Stomach (tissue), 19 donors: ENCODE measurements at places on chromosomes 5 and 9. TPM values are rescaled to one million over a fixed set of nuclear protein-coding genes. Genes with fewer than 3 reads are reported as not detected.

SLCO4C1 gene
- total RNA-seq: 0.73 TPM

MEGF10 gene
- total RNA-seq: not detected

DNA sequence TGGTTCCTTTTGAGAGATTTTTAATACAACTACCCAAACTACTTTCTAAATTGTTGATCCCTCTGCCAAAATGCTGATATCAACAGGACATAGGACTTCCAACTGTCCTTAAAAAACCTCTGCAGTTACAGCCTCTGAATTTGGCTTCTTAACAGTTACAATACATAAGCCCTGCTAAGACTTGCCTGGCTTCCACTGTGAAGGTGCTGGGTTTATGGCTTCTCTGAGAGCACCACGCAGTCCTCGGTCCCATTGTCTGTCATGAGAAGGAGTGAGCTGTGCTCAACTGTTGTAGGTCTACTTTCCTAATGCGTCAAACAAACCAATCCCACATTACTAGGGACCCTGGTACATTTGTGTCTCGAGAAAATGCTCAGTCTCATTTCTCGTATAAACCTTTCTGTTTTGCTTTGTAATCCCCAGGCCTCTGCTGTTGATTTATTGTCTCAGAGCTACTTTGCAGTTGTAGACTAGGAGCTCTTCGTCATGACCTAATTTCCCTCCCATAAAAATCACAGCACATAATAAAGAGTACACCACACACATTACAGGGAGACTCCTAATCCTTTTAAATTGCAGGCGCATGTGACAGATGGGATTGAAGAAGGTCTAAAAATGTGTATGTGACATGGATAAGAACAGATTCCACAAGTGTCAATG, 274.9 kb downstream of the NR3C1 start:
- no peak for DNase-seq
- H3K27ac ChIP-seq: peak overlapping the region; percentile 53
- H3K4me1 ChIP-seq: peaks cover 50% of the 10 kb centered on the region
- H3K36me3 ChIP-seq: no peaks in the 10 kb centered on the region

- no peak overlapping the region for H3K27ac ChIP-seq
- H3K4me3 ChIP-seq: no peak overlapping the region
- no peaks in the 10 kb centered on the region for H3K27me3 ChIP-seq
- H3K36me3 ChIP-seq: no peaks in the 10 kb centered on the region
Observed at GRCh38 chr5:11037080-11037479, 276.0 kb upstream of the DAP start.

- H3K36me3 ChIP-seq: no peaks in the 10 kb centered on the region
- DNase-seq: no peak
- no peaks in the 10 kb centered on the region for H3K27me3 ChIP-seq
- peaks cover 8% of the 10 kb centered on the region for H3K4me1 ChIP-seq
- H3K4me3 ChIP-seq: no peak overlapping the region
Observed at GRCh38 chr9:27495480-27496134, 28.5 kb upstream of the IFNK start.

GRCh38 chr9:70257502-70257901, 1.3 kb upstream of the SMC5 start:
- peak overlapping the region; percentile 80 for H3K4me3 ChIP-seq
- peak; percentile 21 for DNase-seq
- peak overlapping the region; percentile 94 for H3K27ac ChIP-seq
- H3K36me3 ChIP-seq: peaks cover 2% of the 10 kb centered on the region
- H3K27me3 ChIP-seq: no peaks in the 10 kb centered on the region
- H3K4me1 ChIP-seq: peaks cover 34% of the 10 kb centered on the region

DNA sequence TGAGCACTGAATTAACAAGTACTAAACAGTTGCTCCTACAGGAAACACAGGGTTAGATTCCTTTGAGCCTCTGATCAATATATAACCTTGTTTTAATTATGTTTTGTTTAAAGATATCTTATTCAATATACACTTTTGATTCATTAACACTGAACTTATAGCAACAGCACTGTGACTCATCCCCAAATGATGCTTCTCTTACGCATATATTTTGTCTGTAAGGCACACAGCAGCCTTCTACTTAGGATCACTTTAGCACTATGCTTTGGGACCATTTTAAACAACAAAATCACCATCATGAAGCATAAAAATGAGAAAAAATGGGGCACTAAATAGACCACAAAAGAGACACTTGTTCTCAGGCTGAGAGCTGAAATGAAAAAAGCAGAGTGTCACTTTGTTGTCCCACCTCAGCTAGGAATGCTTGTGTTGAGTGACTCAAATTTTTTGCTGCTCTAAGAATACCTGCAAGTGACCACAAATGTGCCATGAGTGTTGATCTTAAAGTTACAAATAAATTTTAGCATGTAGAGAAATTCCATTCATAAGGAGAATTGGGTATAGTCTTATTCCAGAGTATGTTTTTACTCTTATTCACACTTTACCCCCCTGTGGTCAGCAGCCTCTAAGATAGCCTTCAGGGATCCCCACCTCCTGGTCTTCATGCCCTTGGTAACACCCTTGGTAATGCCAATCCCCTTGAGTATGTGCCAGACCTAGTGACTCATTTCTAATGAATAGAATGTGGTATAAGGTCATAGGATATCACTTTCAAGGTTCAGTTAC, 252.7 kb upstream of the IL12B start:
- no peak for DNase-seq
- no peaks in the 10 kb centered on the region for H3K36me3 ChIP-seq
- H3K4me3 ChIP-seq: no peak overlapping the region
- no peaks in the 10 kb centered on the region for H3K4me1 ChIP-seq
